Keratinocyte (primary cell): ENCODE measurements at places on chromosomes 3 and 15.

GRCh38 chr15:60418096-60418495, 20.3 kb upstream of the ANXA2 start:
- H3K36me3 ChIP-seq, result no peaks in the 10 kb centered on the region
- H3K27me3 ChIP-seq, result no peaks in the 10 kb centered on the region
- no peak overlapping the region for H3K4me3 ChIP-seq
- DNase-seq, result no peak
- H3K27ac ChIP-seq, result no peak overlapping the region
- peaks cover 48% of the 10 kb centered on the region for H3K4me1 ChIP-seq

GRCh38 chr3:130442284-130442683, 74.7 kb upstream of the COL6A6 start:
- no peak overlapping the region for H3K27ac ChIP-seq
- H3K4me1 ChIP-seq, result no peaks in the 10 kb centered on the region
- no peaks in the 10 kb centered on the region for H3K36me3 ChIP-seq

DNA sequence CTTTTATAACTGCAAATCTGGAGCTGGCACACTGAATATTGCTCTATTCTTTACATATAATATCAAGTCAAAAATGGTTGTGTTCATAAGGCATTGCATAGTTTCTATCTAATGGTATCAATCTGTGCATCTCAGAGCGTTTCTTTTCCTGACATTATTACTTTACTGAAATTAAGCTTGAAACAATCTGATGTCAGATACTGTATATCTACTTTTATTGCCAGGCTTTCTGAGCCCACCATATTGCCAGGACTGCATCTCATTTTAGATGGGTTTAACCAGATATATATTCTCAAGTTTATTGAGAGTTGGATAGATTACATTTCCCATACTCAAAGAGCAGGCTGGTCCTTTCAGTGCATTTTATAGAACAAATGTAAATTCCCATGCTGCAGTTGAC, 122.7 kb upstream of the MEIS2 start:
- no peak for DNase-seq
- H3K4me3 ChIP-seq, result no peak overlapping the region
- H3K4me1 ChIP-seq, result peaks cover 5% of the 10 kb centered on the region
- H3K36me3 ChIP-seq, result no peaks in the 10 kb centered on the region

DNA sequence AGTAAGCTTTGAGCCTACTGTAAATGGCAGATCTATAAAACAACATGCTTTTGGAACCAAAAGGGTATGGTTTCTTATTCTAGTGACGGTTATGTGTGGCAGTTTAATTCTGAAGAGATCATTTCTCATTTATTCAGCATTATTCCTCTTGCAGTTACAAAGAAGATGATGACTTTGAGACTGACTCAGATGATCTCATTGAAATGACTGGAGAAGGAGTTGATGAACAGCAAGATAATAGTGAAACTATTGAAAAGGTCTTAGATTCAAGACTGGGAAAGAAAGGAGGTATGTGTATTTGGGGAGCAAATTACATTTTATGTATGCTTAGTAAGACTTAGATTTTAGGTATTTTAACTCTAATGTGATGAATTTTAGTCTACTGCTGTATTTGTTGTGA, 41.5 kb downstream of the CHD2 start:
- no peak for DNase-seq
- no peak overlapping the region for H3K4me3 ChIP-seq
- H3K36me3 ChIP-seq, result peaks cover 38% of the 10 kb centered on the region

DNA sequence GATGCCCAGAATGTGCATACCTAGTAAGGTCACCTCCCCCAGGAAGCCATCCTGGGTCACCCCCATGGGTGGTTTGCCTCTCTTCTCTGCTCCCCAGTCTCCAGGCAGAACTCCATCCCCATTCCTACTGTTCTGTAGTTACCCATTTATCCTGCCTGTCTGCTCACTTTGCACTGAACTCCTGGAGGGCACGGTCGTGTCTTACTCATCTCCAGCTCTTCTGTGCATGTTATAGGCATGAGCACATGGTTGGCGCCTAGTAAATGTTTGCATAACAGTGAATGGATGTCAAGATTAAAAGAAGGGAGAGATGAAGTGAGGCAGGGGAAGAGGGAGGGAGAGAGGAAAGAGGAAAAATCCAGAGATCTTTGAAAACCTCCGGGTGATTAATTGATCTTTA, 208.4 kb upstream of the TRIM42 start:
- no peak overlapping the region for H3K27ac ChIP-seq
- peaks cover 3% of the 10 kb centered on the region for H3K27me3 ChIP-seq
- no peaks in the 10 kb centered on the region for H3K4me1 ChIP-seq
- H3K4me3 ChIP-seq, result no peak overlapping the region
- no peak for DNase-seq

- no peaks in the 10 kb centered on the region for H3K27me3 ChIP-seq
- no peak for DNase-seq
Observed at GRCh38 chr15:101258238-101259144, 6.6 kb upstream of the CHSY1 start.

DNA sequence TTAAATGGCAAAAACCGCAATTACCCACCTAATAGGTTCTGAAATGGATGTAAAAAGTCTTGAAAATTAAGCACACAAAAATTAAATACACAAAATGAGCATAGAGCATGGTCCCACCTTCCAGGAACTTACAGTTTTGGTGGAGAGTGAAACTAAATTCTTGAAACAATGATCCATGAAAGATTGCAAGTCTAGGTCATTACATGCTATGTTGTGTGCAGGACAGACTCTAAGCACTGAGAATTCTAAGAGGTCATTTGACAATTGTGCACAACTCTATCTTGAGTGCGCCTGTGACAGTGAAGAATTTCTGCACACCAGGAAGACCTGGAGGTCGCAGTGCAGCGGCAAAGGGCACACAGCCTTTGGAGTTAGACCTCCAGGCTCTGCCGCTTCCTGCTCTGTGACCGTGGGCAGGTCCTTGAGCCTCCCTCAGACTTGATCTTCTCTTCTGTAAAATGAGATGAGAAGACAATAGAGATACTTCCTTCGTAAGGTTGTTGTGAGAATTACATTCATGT, 153.3 kb upstream of the TPM1 start:
- peaks cover 6% of the 10 kb centered on the region for H3K4me1 ChIP-seq
- no peak overlapping the region for H3K4me3 ChIP-seq
- H3K27me3 ChIP-seq, result no peaks in the 10 kb centered on the region
- H3K36me3 ChIP-seq, result no peaks in the 10 kb centered on the region

DNA sequence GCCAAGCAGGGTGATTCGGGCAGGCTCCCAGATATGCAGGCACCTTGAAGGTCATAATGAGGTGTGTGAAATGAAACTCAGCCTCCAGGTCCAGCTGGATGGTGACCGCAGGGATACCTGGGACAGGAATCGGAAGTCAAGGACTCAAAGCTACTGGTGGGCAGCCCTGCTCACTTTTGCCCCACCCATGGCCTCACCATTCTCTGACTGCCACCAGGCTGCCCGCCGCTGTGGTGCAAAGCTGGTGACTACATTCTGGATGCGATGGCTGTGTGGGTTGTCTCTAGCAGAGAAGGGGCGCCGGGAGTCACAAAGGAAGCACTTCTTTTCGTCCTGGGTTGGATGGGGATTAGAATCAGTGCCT, 795 bp downstream of the LAMB2 start:
- H3K27ac ChIP-seq, result no peak overlapping the region
- no peaks in the 10 kb centered on the region for H3K27me3 ChIP-seq
- H3K36me3 ChIP-seq, result peaks cover 9% of the 10 kb centered on the region
- peaks cover 19% of the 10 kb centered on the region for H3K4me1 ChIP-seq
- no peak for DNase-seq

GRCh38 chr3:78887029-78887428, 880.8 kb downstream of the ROBO1 start:
- no peaks in the 10 kb centered on the region for H3K36me3 ChIP-seq
- DNase-seq, result no peak
- H3K27ac ChIP-seq, result peak overlapping the region; percentile 38
- H3K4me1 ChIP-seq, result peaks cover 21% of the 10 kb centered on the region
- no peak overlapping the region for H3K4me3 ChIP-seq
- H3K27me3 ChIP-seq, result no peaks in the 10 kb centered on the region

DNA sequence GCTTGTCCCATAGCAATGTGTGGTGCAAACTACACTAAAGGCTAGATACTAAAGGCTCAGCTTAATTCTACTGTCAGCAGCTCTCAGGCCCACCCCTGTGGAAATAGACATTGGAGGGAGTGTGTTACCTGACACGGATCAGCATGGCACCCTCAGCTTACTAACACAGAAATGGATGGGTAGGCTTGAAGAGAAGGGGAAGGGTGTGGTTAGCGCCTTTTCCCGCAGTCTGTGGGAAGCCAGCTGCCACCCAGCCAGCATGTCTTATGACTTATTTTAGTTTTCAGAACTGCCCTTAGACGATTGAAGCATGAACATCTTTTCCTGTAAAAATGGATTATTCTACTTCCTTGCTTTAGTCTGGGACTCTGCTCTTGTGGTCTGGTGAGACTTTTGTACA, 25.8 kb upstream of the ADPGK start:
- no peak for DNase-seq
- no peak overlapping the region for H3K4me3 ChIP-seq
- H3K36me3 ChIP-seq, result no peaks in the 10 kb centered on the region
- no peaks in the 10 kb centered on the region for H3K4me1 ChIP-seq
- no peak overlapping the region for H3K27ac ChIP-seq
- H3K27me3 ChIP-seq, result peaks cover 6% of the 10 kb centered on the region

DNA sequence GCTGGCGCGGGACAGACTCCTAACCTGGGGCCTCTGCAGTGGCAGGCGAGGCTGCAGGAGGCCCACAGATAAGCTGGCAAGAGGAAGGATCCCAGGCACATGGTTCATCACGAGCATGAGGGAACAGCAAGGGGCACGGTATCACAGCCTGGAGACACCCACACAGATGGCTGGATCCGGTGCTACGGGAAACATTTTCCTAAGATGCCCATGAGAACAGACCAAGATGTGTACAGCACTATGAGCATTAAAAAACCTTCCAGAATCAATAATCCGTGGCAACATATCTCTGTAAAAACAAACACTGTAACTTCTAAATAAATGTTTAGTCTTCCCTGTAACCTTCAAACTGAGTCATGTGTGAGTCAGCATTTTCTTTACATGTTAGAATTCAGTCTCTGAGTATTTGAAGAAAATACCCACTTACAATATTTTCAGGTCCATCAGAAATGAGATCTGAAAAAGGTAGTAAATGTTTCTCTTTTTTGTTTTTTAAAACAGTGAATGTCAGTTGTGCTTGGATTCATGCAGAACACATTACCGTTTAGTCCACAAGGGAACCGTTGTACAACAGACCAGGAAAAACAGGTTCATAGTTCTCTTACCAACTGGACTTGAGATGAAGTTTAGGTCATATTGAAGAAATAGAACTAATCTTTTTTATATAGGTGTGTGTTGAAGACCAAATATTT, 75.9 kb downstream of the BOC start:
- H3K4me3 ChIP-seq, result no peak overlapping the region
- no peaks in the 10 kb centered on the region for H3K36me3 ChIP-seq
- H3K4me1 ChIP-seq, result peaks cover 30% of the 10 kb centered on the region
- H3K27ac ChIP-seq, result peak overlapping the region; percentile 64
